ENCODE measurements at places on chromosomes 7 and 10. TPM values are rescaled to one million over a fixed set of nuclear protein-coding genes. Genes with fewer than 3 reads are reported as not detected.

SPDYE16 gene
- not detected for total RNA-seq

ZCWPW1 gene
- 1.4 TPM for total RNA-seq

GRCh38 chr7:107147464-107148393 lies 21.1 kb upstream of the HBP1 start:
- DNase-seq, result peak; percentile 50

SPDYE1 gene
- not detected for total RNA-seq

- peak; percentile 81 for DNase-seq
These were observed 13.1 kb downstream of the RBP3 start for GRCh38 chr10:47361293-47361692.

RASA4B gene
- 0.99 TPM for total RNA-seq

DNA sequence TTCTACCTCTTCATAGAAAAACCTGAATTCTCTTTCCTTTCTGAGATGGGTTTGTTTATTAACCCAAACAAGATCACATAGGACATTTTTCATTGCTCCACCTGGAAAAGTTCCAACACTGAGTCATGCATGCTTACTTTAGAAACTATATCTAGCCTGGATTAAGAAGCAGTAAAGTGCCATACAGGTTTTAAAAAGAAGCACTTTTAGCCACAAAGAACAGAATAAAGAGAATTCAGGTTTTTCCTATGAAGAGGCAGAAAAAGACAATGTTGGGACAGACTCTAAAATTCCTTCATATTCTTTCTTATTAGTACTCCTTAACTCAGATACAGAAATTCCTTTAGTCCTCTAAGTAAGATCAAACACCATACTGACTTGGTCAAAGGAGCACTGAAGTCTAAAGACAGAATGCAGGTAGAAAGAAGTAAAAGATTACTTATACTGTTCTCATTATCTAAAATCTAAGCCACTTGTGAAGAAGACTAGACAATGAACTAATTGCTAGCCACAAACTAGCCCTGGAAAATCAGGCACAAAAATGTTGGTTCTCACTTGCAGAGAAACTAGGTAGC lies 241.3 kb downstream of the ANK3 start:
- DNase-seq, result no peak

DNA sequence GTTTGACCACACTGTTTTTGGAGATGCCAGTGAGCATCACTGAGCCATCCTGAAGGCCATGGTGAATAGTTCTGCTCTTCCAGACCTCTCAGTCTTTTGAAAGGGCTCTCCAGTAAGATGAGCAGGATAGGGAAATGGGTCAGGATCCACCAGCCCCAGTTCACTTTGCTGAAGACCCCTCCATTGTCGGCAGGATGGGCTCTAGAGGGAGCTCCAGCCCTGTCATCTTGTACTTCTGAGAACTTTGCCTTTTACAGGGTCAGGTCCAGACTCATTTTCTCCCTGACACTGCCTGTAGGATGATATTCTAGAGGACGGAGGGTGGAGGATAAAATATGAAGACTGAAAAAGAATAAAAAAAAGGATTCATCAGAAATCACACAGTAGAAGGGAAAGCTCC lies 13.1 kb downstream of the LHFPL3 start:
- DNase-seq, result peak; percentile 50

PYROXD2 gene
- 10.5 TPM for total RNA-seq

NME8 gene
- 0.34 TPM for total RNA-seq

GRCh38 chr10:87862679-87863052 lies 667 bp downstream of the KLLN start:
- peak; percentile 78 for DNase-seq

TNS3 gene
- 15.0 TPM for total RNA-seq

DNA sequence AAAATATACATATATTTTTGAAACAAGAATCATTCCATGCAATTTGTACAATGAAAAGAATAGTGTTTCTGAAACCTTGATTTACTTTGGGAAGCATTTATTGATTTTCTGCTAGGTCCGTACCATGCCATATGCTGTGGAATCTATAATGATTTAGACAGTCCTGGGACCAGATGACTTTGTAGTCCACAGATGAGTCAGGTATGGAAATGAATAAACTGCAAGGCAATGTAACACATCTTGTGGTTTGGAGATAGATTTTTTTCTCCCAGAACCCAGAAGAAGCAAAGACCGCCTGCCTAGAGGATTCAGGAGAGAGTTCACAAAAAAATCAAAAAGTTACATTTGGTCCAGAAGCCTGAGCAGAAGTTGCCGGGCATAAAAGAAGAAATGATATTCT lies 190.4 kb downstream of the GPR37 start:
- DNase-seq, result no peak

DNA sequence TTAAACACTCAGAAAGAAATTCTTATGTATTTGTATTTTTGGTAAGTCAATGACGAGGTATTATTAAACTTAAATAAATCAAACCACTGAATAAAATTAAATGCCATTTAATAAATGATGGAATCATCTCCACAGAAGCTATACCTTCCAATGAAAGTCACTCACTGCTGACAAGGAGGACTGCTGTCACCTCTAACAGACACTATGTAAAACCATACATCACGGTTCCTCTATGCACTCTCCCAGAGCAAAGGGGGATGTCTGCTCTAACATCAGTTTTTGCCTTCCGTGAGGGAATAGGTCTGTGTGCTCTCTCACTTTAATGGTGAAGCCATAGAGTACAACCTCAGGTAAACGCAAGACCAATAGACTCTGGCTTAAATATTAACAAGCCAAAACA lies 99.7 kb upstream of the DDC start:
- no peak for DNase-seq
